ENCODE measurements at places on chromosomes 5 and 9.

DNA sequence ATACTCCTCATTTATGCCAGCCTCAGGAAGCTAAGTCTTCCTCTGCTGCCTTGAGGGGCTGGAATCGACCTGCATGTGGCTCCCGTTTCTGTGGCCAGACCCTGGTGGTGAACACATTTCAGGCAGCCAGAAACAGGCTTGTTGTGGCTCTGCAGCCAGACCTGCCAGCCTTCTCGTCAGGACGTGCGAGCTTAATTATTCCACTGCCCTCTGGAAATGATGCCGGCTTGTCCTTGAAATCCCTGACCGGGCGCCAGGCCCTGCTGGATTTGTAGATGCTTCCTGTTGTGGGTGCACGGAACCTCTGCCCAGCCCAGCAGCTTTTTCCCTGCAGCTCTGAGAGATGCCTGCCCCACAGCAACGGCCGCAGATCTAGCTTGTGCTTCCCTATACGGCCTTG lies 41.6 kb downstream of the PDZD2 start:
- DNase-seq, result no peak

GRCh38 chr9:129914051-129914450 lies 78.8 kb downstream of the USP20 start:
- DNase-seq, result no peak

- DNase-seq, result no peak
Measured at GRCh38 chr5:107319901-107320300, 350.8 kb downstream of the EFNA5 start.

GRCh38 chr9:135602789-135603481 lies 36.4 kb downstream of the GLT6D1 start:
- DNase-seq, result peak; percentile 69

- DNase-seq, result no peak
Measured at GRCh38 chr9:36745977-36746376, 173.3 kb downstream of the MELK start.

DNA sequence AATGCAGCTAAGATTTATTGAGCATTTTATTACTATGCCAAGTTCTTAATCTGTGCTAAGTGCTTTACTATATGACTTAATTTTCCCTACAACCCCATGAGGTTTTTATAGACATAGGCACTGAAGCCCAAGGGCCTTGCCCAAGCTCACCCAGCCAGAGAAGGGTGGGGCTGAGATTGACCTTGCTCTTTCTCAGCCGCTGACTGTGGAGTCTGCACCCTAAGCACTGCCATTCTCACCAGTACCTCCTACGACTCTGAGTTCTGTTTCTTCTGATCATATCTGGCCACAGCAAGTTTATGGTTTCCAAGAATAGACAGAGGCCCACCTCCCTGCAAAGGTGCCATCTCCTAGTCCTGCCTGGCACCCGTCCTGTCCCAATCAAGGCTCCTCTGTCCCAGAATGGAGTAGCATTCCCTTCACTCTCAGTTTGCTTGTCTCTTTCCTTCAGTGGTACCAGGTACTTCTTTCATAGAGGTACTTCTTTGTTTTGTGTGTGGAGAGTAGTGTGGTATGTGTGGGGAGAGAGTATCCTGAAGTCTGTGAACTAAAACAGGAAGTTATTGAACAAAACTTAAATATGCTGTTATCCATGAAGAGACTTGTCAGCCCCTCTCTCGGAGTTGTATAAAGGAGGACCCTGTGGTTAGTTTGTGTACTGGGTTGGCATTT lies 42.6 kb downstream of the CSF1R start:
- DNase-seq, result peak; percentile 59

GRCh38 chr5:33049842-33050241 lies 338.7 kb downstream of the NPR3 start:
- no peak for DNase-seq

DNA sequence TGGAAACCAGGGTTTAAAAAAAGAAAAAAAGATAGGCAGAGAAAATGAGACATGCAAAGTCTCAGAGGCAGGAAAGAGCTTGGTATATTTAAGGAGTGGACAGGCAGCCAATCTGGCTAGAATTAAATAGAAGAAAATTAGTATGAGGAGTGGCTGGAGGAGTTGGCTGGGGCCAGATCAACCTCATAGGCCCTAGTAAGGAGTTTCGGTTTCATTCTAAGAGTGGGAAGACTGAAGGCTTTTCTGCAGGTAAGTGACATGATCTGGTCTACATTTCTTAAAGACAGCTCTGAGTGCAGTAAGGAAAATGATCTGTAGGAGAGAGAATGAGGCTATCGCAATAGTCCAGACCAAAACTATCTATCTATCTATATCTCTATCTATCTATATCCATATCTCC lies 27.5 kb downstream of the ADRB2 start:
- no peak for DNase-seq

DNA sequence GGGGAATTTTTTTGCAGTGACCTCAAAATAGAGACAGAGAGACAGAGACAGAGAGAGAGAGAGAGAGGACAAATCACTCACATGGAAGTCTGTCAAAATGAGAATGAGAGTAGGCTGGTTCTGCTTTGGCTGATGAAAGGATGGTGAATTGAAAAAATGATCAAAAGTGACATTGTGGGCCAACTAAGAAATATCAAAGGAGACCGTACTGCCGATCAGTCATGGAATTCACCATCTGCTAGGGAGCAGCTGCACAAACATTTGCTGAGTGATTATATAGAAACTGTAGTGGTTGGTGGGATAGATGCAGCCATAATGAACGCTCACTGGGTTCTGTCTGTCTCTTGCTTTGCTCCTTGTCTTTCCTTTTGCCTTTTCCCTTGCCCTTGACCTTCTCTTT lies 476.6 kb upstream of the SGCD start:
- no peak for DNase-seq

DNA sequence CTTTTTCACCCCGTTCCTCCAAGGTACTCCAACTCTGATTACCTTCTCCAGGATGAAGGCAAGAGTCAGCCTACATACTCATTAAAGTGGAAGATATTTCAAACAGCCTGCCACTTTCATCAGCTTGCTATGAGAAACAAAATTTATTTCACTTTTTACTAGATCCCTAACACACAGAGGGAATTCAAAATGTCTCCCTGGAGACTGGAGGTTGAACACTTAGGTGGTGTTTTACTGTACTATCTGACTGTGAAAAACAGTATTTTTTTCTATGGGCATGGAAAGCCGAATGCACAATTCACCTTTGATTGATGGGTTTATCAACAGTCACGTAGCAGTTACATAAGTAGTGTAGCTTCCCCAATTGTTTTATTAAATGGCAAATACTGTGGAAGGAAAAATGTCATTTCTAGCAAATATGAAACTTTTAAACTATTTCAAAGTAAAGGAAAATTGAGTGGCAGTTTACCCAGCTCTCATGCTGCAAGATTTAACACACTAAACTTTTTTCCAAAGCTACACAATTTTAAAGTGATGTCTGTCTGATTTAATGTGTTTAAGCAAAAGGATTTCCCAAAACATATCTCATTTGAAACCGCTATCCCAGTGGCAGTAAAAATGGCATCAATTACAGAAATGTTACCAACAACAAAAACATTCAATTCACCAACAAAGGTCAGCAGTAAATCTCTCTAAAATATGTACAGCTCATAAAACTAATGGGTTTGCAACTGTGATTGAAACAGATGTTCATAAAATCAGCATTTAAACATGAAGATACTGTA lies 125.0 kb upstream of the TLE4 start:
- no peak for DNase-seq

DNA sequence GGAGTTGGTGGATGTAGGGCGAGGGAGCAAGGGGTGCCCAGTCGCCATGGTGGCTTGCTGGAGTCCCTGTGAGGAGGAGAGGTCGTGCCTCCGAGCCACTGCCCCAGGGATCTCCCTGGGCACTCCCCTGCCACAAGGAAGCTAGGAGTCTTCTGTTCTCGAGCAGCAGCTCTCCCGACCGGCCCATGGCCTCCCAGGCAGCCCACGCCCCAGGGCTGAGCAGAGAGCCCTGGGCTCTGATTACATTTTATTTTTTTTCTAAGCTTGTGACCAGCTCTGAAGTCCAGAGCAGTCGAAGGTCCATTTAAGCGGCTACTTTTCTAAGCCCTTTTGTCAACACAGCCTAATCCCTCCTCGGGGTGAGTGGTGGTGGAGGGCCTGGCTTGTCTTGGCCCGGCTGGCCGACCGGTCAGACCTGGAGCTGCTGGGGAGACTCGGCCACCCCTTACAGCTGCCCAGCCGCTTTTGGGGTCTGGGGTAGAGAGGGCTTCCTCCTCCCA lies 2.1 kb downstream of the RXRA start:
- DNase-seq, result no peak

DNA sequence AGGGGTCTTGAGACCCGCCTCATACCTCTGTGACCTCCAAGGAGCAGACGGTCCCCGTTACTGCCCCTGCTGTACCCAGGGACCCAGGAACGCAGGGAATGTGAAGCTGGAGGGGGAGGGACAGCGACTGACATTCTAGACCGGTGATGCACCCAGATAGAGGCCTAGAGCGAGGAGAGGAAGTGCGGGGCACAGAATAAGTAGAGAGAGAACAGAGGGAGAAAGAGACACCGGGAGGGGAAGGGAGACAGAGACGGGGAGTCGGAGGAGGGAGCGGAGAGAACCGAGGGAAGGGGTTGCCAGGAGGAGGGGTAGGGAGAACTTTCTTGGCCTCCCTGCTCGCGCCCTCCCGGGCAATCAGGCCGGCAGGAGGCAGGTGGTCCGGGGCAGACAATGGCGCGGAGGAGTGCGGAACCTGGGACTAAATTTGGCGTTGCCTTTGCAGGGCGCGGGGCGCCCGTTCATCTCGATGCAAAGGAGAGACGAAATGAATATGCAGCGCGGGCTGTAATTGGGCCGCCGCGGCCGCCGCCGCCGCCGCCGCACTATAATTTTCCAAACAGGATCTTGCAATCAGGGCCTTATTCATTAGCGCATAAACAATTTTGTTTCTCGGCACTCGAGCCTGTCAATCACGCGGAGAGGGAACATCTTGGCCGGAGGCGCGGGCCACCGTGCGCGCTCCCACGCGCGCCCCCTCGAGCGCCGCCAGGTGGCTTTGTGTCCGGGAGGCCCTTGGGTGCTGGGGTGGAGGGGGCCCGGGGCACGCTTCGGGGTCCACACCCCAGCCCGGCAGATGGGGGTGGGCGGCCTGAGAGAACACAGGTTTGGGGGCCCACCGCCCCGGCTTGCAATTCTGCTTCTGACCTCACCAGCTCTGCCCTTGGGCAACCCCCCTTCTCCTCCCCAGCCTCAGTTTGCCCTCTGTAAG lies 33.0 kb downstream of the NDUFA8 start:
- DNase-seq, result peak; percentile 32

GRCh38 chr5:175809531-175810121 lies 61.8 kb upstream of the CPLX2 start:
- DNase-seq, result no peak

GRCh38 chr9:18595597-18595996 lies 121.6 kb downstream of the ADAMTSL1 start:
- no peak for DNase-seq

DNA sequence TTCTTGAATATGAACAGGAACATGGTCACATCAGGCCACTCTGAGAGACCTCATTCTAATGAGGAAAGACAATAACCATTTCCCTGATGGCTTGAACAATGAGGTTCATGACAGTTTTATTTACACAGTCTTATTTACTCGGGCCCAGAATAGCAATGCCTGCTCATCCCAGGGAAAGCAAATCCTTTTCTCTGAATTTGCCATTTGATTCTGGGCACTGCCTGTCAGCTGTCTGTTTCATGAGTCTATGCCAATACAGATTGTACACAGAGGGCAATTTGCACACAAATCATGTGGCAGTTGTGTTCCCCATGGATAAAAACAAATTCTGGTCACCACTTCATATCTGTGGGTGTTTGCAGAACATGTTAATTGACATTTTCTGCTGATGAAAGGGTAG lies 492.5 kb downstream of the ACTL7B start:
- no peak for DNase-seq

- DNase-seq, result no peak
Measured at GRCh38 chr5:62465985-62466925, 53.7 kb downstream of the IPO11 start.

GRCh38 chr5:74392711-74393351 lies 247.7 kb downstream of the ENC1 start:
- DNase-seq, result no peak

GRCh38 chr9:85599540-85600105 lies 142.1 kb downstream of the AGTPBP1 start:
- DNase-seq, result no peak

DNA sequence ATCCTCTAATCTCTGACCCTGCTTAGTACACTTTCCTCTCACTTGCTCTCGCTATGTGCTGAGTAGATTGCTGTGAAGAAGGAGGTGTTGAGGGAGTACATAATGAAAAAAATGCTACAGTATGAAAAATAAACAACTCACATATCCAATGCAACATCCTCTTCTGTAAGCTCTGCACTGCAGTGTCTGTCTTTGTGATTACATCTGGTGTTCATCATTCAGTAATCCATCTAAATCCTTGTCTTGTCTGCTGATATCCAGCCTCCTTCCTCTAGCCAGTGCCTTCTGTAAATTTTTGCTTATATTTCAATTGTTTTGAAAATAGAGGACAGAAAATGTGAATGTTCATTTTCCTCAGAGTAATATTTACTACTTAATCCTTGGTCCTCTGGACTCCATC lies 57.4 kb upstream of the CDH12 start:
- DNase-seq, result no peak

GRCh38 chr9:92745881-92746280 lies 18.8 kb downstream of the BICD2 start:
- no peak for DNase-seq

DNA sequence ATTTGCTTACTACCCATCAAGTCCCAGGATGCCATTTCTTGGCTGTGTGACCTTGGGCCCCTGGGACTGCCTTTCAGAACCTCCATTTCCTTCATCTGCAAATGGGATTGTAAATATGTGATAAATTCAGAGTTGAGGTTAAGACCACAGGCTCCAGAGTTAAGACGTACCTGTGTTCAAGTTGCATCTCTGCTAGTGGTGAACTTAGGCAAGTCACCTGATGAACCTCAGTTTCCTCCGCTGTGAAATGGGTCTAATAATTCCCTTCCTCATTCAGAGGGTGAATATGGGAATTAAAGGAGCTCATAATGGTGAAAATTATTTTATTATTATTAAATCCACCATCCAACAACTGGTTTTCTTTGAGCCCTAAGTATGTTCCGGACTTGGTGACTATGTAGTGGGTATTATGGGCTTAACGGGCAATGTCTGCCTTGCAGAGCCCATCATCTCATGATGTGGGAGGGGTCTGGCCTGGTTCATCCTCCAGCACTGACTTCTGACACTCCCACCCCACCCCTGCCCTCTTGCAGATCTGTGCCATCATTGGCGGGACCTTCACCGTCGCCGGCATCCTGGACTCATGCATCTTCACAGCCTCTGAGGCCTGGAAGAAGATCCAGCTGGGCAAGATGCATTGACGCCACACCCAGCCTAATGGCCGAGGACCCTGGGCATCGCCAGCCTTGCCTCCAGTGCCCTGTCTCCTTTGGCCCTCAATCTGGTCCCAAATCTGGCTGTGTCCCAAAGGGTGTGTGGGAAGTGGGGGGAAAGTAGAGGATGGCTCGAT lies 8.9 kb upstream of the RPL26L1 start:
- no peak for DNase-seq

DNA sequence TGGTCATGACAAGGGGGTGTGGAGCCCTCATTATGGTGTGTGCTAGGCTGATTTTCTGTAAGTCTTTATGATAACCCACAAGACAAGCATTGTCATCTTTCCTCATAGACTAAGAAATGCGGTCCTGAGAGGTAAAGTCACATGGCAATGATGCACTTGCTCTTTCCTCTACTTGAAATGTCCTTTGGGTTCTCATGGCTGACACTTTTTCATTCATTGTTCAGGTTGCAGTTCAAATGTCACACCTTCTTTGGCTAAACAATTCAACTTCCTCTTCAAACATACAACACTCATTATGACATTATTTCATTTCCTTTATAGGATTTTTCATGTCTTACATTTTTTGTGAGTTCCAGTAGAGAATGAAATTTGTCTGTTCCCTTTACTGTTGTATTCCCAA lies 323.6 kb upstream of the PRR16 start:
- no peak for DNase-seq
